ENCODE measurements at places on chromosomes 11 and 22. TPM values are rescaled to one million over a fixed set of nuclear protein-coding genes. Genes with fewer than 3 reads are reported as not detected.

Gene AQP11
- total RNA-seq: 1.6 TPM

Gene RIMBP3B
- not detected for total RNA-seq

GRCh38 chr11:88484873-88485621 is 147.5 kb upstream of the CTSC start:
- peak; percentile 32 for DNase-seq

DNA sequence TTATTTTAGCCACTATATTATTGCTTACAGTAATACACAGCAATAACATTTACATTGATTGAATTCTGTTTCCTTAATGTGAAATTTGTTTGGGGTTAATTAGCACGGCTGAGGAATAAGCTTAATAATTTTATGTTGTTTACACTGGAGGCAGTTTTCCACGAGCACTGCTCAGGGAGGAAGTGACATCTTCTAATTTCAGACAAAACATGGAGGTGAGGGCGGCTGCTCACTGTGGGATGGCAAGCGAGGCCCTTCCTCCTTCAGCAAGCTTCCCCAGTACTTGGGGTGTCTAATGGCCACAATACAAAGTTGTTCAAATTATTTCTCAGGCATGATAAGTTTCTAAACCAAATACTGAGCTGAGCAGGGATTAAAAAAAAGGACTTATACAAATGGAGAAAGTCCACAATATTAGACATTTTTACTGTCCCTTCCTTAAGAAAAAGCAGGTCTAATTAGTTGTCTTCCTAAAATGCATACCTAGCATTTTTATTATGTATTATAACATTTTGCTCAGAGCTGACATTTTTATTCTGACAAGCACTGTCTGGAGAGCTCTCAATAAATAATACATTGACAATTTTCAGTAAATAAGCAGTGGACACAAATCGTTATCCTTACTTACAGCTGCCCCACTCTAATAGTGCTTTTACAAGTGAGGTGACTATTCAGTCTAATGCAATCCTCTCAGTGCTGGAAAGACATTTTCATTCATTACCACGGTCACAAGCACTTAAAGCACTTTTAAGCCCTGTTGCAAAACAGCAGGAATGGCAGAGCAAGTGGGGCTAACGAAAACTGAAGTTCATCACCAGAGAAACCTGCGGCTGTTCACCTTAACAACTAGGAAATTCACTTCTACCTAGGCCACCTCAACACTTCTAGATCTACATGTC is 56.2 kb downstream of the SOX6 start:
- no peak for DNase-seq
